ENCODE measurements at places on chromosomes 7 and 10. TPM values are rescaled to one million over a fixed set of nuclear protein-coding genes. Genes with fewer than 3 reads are reported as not detected.

SORCS3 gene
- not detected for total RNA-seq

DNA sequence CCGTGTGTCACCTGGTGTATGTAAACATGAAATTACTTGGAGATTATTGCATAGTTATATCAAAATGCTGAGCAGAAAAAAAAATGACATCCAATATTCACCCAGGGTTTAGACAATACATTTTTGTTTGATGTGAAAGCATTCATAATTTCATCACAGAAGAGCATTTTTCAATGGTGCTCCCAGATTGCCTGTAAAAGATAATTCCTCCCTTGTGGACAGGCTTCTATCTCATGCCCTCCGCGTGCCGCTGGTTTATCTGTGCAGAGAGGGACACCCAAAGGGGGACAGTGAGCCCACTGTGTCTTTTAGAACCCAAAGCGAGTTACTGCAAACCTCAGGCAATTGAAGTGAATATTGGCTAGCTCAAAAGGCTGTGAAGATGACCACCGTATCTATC lies 126.2 kb upstream of the KLF6 start:
- no peak for DNase-seq

- DNase-seq, result no peak
Measured at GRCh38 chr10:452512-453426, 236.7 kb downstream of the DIP2C start.

UNCX gene
- not detected for total RNA-seq
